ENCODE measurements at places on chromosomes 3 and 15.

DNA sequence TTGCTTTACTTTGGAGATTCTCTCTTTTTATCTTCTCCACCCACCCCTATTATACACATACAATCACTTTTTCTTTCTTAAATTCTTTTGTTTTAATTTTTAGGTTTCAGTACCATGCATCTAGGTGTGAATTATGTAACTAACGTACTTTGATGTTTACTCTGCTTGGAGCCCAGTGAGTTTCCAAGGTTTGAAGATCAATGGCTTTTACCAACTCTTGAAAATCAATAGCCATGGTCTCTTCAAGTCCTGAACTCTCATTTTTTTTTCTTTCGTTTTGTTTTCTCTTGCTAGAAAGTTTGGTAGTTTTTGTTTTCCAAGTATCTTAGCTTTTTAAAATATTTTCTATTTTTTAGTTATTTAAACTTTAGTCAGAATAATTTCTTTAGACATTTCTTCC lies 417.2 kb downstream of the ZBBX start:
- DNase-seq, result no peak

- DNase-seq, result no peak
Observed at GRCh38 chr3:3280396-3280795, 100.9 kb upstream of the CRBN start.

GRCh38 chr3:16067837-16068471 lies 106.5 kb upstream of the GALNT15 start:
- DNase-seq, result no peak

- no peak for DNase-seq
Observed at GRCh38 chr3:58102976-58103451, 94.8 kb downstream of the FLNB start.

DNA sequence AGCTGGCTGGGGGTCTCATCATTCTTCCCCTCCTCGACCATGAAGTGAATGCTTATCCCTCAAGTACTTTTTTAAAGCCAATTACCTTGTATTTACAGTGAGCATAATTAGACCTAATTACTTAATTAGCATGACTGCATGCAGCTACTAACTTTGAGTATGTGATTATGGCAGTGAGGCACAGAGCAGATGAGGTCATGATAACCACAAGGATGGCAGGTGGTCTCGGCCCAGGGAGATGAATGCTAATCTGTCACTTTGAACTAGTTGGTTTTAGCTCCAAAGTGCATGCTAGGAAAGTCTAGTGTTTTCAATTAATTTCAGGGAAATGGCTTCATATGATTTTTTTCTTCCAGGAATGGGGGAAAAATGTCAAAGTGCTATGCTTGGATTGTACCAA lies 233.8 kb downstream of the NTRK3 start:
- DNase-seq, result no peak

DNA sequence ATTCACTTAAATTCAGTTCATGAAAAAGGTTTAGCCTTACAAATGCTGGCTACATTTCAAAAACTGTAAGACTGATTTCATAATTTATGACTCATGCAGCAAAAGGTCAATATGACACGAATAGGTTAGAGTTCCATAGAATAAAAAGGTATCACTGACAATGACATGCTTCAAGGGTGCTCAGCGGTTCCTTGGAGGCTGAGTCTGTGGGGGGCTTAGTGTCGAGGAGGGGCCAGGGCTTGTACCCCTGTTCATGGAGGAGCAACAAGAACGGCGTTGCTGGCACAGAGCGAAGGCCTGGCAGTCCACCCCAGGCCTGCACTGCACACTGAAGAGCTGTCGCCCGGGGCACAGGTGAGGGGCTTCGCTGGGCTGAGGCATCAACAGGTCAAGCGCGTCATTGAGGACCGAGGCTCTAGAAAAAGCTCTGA lies 174.2 kb downstream of the NR1D2 start:
- DNase-seq, result no peak

- DNase-seq, result no peak
Observed at GRCh38 chr3:167437428-167438139, 36.3 kb downstream of the SERPINI2 start.

DNA sequence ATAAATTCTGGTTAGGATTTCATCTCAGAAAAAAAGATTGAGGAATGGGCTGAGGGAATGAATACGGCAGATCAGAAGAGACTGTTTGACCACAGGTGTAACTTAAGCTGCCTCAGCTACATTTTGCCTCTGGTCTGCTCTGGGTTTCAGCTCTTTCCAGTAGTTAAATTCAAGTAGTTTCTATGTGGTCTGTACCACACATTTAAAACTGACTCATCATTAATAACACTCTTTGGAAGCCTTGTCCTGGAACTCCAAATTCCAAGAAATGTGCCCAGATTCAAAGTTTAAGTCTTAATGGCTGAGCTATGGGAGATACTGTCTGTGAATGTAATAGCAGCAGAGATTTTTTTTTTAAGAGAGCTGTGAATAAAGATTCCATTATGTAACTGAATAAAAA lies 133.1 kb upstream of the IGSF10 start:
- DNase-seq, result no peak

GRCh38 chr3:136070334-136070733 lies 104.8 kb downstream of the PPP2R3A start:
- DNase-seq, result no peak

GRCh38 chr3:49813497-49814174 lies at the start of gene UBA7:
Gene UBA7, minus strand, starts transcription at chr3:49813953. Its CDS starts 166 bp downstream, at chr3:49813787.
- no peak for DNase-seq

DNA sequence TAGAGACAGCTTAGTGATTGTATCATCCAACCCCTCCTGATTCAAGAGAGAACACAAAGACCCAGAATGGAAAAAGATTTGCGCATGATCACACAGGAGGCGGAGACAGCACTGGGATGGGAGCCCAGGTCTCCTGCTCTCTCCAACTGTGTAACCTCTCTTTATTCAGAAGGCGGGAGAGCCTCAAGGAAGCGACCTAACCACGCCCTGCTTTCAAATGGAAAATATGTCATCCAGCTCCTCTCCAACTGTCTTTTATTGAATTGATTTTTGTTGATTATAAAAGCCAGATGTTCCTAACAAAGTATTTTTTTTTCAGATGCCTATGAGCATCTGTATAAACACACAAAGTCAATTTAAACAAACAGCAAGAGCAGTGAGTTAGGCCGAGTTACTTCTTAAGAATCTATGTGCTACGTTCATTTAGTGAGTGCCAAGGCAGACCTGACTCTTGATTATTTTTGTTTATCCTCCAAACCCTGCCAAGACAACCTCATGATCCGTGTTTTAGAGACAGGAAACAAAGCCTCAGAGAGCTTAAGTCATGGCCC lies 74.5 kb downstream of the BFSP2 start:
- DNase-seq, result no peak

DNA sequence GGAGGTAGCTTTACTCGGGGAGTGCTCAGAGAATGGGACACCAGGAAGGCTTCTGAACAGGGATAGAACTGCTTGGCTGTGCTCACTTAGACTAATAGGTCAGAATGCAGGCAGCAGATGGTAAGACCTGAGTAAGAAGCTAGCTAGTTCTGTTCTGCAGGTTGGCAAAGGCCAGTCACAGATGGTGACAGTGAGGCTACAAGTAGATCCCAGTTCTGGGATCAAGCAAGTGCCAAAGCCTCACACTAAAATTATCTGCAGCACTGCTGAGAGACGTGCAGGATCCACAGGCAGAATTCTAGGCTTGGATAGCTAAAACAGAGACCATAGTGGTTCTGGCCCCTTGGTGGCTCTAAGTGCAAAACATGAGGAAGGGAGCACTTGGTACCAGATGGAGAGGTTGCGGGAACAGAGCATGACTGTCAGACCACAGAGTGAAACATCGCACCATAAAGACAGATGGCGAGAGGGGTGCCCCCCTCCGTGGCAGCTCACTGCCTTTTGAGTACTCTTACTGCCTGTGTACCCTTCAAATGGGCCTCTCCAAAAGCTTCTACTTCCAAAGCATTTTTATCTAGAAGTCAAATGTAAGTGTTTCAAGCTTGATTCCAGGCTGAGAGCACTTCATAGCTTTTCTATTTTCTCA lies 3.6 kb upstream of the GLCE start:
- DNase-seq, result no peak

- DNase-seq, result no peak
Observed at GRCh38 chr3:31861826-31862225, 119.2 kb downstream of the OSBPL10 start.

DNA sequence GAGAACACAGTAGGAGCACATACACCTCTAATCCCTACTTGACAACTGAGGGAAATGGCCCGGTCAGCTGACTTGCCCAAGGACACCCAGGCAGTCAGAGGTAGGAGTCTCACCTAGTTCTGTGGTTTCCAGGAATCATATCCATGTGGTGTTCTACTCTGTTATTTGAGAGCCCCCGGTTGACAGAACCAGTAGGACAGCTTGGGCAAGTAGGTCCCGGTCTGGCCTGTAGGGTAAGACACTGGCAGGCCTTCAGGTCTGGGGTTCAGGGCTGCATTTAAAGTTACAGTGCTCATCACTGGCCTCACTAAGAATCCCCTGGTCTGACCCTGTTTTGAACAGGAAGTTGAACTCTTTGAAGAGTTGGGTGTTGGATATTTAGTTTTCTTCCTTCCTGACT lies 476.1 kb downstream of the SHQ1 start:
- DNase-seq, result no peak

- no peak for DNase-seq
Observed at GRCh38 chr15:31401282-31401681, 74.6 kb downstream of the KLF13 start.

Measured in activated CD8-positive, alpha-beta memory T cell treated with anti-CD3 and anti-CD28 coated beads for 48 hours (primary cell).